ENCODE measurements at places on chromosomes 7 and 10.
A peak's percentile ranks its signal among the peaks of the same experiment; 100 is the strongest.

DNA sequence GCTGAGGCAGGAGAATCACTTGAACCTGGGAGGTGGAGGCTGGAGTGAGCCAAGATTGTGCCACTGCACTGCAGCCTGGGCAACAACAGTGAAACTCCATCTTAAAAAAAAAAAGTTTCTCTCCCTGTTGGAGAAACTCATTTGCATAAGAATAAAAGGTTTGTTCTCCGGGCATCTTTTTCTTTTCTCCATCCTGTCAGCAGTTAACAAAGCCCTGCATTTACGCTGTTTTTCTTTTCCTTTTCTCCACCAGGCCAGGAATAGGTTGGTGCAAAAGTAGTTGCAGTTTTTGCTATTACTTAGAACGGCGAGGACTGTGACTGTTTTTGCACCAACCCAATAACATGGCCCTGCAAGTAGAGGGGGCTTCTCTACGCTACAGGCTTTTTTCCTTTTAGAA, 9.5 kb upstream of the URGCP start:
- no peak for DNase-seq

DNA sequence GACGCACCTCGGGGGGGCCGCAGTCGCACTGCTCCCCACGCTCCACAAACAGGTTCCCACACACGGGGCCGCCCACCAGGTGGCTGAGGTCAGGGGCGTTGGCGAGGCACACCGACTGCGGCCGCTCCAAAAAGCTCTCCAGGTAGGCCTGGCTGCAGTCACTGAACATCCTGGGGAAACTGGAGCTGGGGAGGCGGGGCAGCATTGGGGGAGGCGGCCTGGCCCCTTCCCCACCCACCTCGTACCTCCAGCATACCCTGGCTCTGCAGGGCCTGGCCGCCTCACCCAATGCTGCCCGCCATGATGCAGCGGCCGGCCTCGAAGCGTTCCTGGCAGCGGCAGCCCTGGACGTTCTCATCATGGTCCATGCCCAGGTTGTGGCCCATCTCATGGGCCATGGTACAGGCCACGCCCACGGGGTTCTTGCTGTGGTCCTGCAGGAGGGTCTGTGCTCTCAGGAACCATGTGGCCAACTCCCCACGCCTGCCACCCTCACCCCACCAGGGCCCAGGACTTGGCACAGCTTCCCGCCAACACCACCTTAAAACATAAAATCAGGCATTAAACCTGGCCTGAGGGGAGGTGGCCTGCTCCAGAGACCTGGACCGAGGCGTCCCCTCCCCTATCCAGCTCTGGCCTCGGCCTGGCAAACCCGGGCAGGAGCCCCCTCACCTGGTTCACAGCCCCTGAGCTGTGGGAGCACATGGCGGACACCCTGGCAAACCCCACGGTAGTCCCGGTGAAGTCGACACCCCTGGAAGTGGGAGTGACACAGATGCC, 5.0 kb downstream of the ADAM8 start:
- DNase-seq: no peak

- no peak for DNase-seq
Observed at GRCh38 chr10:65313406-65313805, 1612.4 kb upstream of the LRRTM3 start.

DNA sequence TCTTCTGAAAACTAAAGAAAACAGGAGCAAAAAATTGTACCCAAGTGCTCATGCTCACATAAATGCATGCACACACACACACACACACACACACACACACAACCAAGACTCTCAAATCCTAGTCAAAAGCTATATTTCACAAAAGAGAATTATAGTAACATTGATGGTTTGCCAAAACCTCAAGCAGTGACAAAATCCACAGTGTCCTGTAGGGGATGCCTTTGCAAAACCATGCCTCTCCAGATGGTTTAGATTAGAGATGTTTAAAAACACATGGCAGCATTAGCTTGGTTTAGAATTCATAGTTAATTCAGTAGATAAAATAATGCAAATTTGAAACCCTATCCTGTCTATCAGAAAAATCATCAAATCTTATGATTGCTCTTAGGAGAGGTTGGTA, 232.2 kb downstream of the DYNC1I1 start:
- DNase-seq: peak; percentile 65

- DNase-seq: no peak
Observed at GRCh38 chr7:17211307-17211836, 87.1 kb upstream of the AHR start.
